ENCODE measurements at places on chromosomes 6 and 20. TPM values are rescaled to one million over a fixed set of nuclear protein-coding genes. Genes with fewer than 3 reads are reported as not detected.

The SALL4 gene
- 0.65 TPM for total RNA-seq

The CTAGE9 gene
- not detected for total RNA-seq

The POM121L2 gene
- not detected for total RNA-seq

The EDEM2 gene
- total RNA-seq: 46.4 TPM

The DLK2 gene
- total RNA-seq: not detected

The DDX27 gene
- 25.9 TPM for total RNA-seq

The E2F3 gene
- 9.5 TPM for total RNA-seq

The MYBL2 gene
- total RNA-seq: 24.5 TPM

The EDN1 gene
- total RNA-seq: 379 TPM

The LRRN4 gene
- not detected for total RNA-seq

The ZC2HC1B gene
- not detected for total RNA-seq

The BPIFB3 gene
- total RNA-seq: not detected

The NECAB3 gene
- 9.9 TPM for total RNA-seq

The LY6G6F gene
- not detected for total RNA-seq

The DEFB121 gene
- total RNA-seq: not detected

The SLC22A2 gene
- total RNA-seq: not detected

The AURKA gene
- 43.6 TPM for total RNA-seq

Data from vein endothelial cell (primary cell).